ENCODE measurements at places on chromosomes 1 and 21. TPM values are rescaled to one million over a fixed set of nuclear protein-coding genes. Genes with fewer than 3 reads are reported as not detected.

Gene ARL8A
- total RNA-seq: 40.1 TPM

Gene SNX7
- total RNA-seq: 12.6 TPM

Gene IL20
- 0.82 TPM for total RNA-seq

Gene CLDN14
- total RNA-seq: not detected

Gene TPM3
- total RNA-seq: 611 TPM

Gene PLA2G2F
- not detected for total RNA-seq

Gene NHLH1
- total RNA-seq: not detected

Gene BTG3
- total RNA-seq: 44.8 TPM

Gene SLAMF6
- 2.8 TPM for total RNA-seq

Gene SH2D1B
- 0.12 TPM for total RNA-seq

Gene RNF186
- total RNA-seq: not detected

Gene FNDC5
- total RNA-seq: 1.7 TPM

Gene NCAM2
- total RNA-seq: 0.31 TPM

Gene RIIAD1
- not detected for total RNA-seq

Gene C1orf87
- not detected for total RNA-seq

Gene CTH
- total RNA-seq: 5.8 TPM

Gene ZNF644
- 67.0 TPM for total RNA-seq

Gene KRTAP11-1
- not detected for total RNA-seq

Gene RGS1
- 54.6 TPM for total RNA-seq

Gene CLCA4
- total RNA-seq: not detected

Gene DIO1
- total RNA-seq: not detected

Gene KCNA2
- total RNA-seq: 29.8 TPM

Gene GBP6
- total RNA-seq: not detected

Gene COL9A2
- total RNA-seq: 15.6 TPM

Gene RIT1
- 32.9 TPM for total RNA-seq

Gene CFHR4
- not detected for total RNA-seq

Gene GNAT2
- not detected for total RNA-seq

Gene MPL
- not detected for total RNA-seq

Gene GFI1
- total RNA-seq: 1.9 TPM

Gene WNT2B
- 14.3 TPM for total RNA-seq

Gene CFAP107
- total RNA-seq: not detected

Gene ZFP69B
- 0.56 TPM for total RNA-seq

Gene TP53BP2
- 54.3 TPM for total RNA-seq

Gene GSTM5
- 4.8 TPM for total RNA-seq

Gene MTMR11
- 3.2 TPM for total RNA-seq

Gene EXO1
- 1.2 TPM for total RNA-seq

Gene SWT1
- 15.1 TPM for total RNA-seq

Gene OLFML2B
- total RNA-seq: 20.3 TPM

Measured in omental fat pad (tissue), 4 donors.